ENCODE measurements at places on chromosomes 5 and 9. TPM values are rescaled to one million over a fixed set of nuclear protein-coding genes. Genes with fewer than 3 reads are reported as not detected.

PCDHGA12 gene
- total RNA-seq, result 7.9 TPM

RBM27 gene
- 27.3 TPM for total RNA-seq

ATP10B gene
- 3.9 TPM for total RNA-seq

FRMPD1 gene
- 0.49 TPM for total RNA-seq

ERBIN gene
- total RNA-seq, result 63.2 TPM

DUSP1 gene
- total RNA-seq, result 58.5 TPM

SPATA6L gene
- total RNA-seq, result 9.1 TPM

GRM6 gene
- total RNA-seq, result under 0.01 TPM

ORM2 gene
- total RNA-seq, result not detected

NR5A1 gene
- total RNA-seq, result not detected

IRX4 gene
- not detected for total RNA-seq

SLC4A9 gene
- under 0.01 TPM for total RNA-seq

OTULINL gene
- total RNA-seq, result 15.5 TPM

FBP1 gene
- total RNA-seq, result not detected

Data from temporal lobe (tissue), 4 donors.